ENCODE measurements at places on chromosomes 16 and 17. TPM values are rescaled to one million over a fixed set of nuclear protein-coding genes. Genes with fewer than 3 reads are reported as not detected.

DNA sequence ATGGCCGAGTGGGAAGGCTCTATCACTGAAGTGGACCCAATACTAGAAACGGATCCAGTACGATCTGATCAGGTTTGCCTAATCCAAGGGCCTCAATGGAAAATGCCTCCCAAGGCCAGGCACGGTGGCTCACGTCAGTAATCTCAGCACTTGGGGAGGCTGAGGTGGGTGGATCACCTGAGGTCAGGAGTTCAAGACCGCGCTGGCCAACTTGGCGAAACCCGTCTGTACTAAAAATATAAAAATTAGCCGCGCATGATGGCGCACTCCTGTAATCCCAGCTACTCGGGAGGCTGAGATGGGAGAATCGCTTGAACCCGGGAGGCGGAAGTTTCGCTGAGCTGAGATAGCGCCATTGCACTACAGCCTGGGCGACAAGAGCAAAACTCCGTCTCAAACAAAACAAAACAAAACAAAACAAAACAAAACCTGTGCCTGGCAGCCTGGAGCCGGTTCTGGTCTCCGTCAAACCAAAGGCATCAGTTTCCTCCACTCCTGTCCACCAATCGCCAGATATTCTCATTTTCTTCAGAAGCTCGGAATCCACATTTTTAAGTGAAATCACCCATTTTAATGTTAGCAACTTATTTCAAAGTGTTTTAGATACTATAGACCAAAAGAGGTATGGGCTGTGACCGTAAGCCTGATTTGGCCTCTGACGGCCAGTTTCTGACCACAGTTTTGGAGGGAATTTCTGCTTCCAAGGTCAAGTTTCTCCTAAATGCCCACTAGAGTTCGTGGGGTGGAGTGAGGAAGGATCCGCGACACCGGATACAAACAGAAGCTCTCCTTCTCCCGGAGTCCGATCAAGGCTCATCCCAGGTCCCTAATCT, 664 bp downstream of the NQO1 start:
- no peak for DNase-seq

- DNase-seq: no peak
These were observed 1226.0 kb downstream of the CDH8 start for GRCh38 chr16:60810250-60810649.

DNA sequence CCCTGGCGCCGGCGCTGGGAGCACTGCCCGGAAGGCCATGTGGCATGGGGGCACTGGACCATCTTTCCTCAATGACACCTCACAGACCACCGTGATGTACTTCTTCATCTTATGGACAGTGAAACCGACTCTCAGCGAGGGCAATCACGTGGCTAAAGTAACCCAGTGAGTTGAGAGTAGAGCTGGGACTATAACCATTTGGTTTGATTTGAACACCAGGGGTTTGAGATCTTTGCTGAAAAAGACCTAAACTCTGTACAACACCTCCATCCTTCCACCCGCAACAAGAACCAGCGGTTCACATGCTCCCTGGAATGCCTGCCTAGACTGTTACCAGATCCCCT, 3.3 kb downstream of the ITGA2B start:
- DNase-seq: no peak

MT1F gene
- total RNA-seq: 9.8 TPM

DNA sequence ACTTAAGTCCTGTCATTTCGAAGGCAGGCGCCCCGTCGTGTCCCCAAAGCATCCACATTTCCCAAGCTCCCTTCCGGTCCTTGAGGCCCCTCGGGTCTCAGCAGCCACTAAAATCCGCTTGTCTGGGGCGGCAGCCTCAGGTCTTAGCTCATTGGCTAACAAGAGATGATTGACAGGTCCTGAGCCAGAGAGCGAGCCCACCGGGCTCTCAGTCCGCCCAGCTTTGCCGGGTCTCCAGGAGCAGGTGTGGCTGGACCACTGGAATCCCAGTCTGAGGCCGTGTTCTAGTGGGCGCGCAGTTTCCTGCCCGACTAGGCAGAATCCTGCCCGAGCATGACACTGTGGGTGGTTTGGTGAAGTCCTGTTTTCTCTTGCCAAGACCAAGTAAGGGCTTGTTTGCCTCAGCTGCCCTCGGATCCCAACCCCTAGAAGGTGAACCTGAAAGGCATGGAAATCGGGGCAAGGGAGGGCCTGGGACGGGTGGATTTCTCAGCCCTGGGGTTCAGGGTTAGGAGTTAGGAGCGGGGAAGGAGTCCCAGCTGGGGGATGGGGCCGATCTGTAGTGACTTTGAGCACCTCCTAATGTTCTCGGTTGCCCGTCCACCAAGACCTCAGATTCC, 42.8 kb downstream of the MRC2 start:
- DNase-seq: no peak

LRRC75A gene
- total RNA-seq: 1.2 TPM

DNA sequence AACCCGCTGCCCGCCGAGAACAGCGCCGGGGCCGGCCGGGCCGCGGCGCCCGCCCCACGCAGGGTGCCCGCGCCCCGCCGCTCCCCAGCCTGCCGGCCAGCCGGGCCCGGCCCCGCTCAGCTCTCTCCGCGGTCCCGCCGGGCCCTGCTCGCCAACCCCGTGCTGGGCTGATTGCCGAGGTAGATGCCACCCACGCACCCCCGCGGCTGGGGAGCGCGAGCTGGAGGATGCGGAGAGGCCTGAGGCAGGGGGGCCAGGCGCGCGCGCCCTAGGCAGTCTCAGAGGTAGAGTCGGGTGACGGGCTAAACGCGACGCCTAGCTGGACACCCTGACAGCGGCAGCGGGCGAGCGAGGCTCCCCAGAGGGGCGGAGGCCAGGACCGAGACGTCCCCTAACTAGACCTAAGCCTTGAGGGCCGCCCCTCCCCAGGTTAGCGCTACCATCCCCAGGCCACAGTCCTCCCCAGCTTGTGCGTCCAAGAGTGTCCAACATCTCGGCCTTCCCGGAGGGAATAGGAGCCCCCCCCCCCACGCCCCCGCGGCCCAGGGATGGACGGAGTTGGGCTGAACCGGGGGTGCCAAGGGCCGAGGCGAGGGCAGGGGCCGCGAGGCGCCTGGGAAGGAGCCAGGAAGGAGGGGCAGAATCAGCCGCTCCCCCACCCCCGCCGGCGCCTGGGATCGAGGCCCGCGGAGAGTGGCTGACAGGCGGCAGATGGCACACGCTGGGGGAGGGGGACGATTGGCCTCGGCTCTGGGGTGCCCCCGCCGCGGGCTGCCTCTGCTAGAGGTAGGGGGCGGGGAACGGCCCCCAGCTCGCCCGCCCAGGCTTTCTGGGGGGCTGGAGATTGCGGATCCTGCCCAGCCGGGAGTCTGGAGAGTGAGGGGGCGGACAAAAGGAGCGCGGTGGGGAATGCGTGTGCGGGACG, 2.5 kb upstream of the ZNF423 start:
- DNase-seq: no peak

DYNLRB2 gene
- not detected for total RNA-seq

DNA sequence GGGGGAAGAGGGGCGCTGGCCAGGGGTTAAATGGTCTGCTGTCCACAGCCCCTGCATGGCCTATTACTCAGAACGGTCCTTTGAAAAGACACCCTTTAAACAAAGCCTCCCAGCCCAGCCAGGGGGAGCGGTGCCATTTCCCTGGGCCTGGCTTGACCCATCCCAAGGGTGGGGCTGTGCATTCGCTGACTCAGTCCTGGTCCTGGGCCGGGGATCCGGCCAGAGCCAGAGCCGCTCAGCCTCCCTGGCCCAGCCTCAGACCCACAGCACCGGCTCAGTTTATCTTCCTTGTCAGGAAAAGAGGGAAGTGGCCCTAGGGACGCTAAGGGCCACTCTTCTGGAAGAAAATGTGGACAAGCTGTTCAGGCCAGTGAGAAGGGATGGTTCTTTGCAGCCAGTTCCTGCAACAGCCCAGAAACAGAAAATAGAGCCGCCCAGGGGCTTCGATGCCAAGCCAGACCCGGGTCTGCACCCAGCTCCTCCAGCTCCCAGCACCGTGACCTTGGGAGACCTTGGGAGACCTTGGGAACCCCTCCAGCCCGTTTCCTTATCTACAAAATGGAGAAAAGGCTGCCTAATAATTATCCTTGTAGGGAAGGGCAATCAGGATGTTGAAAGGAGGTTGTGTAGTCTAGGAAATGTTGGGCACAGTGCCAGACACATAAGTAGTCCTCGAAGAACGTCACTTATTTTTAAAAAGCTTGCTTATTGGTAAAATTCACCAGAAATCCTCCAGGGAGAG, 82.5 kb downstream of the ZDHHC7 start:
- DNase-seq: peak; percentile 88

- DNase-seq: no peak
These were observed 78.4 kb downstream of the RPH3AL start for GRCh38 chr17:273981-274832.

DNA sequence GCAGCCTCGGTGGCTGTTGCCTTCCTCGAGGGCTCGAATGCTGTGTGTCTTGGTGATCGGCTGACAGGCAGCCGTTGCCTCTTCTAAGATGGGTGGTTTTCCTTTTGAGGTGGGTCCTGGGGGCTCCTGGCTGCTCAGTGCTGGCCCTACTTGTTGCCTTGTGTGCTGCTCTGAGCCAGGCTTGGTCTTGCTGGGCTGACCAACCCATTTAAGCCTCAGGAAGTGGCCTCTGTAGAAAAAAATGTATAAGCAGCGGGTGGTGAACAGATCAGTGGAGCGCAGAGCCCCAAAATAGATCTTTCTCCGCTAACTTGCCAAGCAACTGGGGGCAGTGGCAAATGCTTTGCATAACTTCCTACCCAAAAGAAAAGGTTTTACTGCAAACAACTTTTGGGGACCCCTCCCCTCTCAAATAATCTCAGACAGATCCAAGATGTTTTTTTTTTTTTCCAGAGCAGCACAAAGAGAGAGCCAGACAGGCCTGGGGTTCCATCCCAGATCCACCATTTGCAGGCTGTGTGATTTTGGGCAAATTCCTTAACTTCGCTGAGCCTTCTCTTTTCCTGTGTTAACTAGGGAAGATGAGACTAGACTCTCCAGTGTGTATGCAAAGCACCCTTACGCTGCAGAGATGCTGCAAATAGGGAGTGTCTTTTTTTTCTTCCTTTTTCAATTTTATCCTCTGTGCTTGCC, 42.5 kb downstream of the PLCG2 start:
- DNase-seq: no peak

GRCh38 chr17:19384723-19385391, 2.1 kb downstream of the MFAP4 start:
- peak; percentile 59 for DNase-seq

AGRP gene
- total RNA-seq: not detected

DNA sequence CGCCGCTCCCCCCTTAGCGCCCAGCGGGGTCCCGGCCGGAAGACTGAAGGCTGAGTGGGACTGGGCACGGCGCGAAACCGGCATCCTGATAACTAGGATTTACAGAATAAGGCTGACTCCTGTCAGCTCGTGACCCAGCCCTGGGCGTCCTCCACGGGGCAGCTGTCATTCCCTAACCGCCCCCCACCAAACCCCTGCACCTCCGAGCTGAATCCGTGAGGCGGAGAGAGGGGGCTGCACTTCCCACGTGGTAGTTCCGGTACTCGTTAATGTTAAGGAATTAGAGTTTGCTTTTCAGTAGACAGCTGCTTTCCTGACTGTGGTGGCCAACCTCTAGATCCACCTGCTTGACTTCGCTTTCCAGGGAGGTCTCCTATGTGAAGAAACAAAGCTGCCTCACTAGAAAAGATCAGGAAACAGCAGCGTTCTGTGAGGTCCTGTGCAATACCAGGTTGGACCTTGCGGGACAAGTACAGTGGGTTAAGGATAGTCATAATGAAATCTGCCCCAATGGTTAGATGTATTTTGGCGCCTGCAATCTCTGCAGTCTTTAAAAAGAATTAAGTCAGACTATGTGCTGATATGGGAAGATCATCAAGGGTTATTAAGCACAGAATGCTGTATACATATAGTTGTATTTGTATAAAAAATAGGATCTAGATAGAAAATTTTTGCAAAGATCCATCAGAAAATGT, 1.1 kb upstream of the WBP2 start:
- DNase-seq: no peak

DPEP2 gene
- total RNA-seq: 1.1 TPM

- DNase-seq: no peak
These were observed 111.4 kb downstream of the PRKCA start for GRCh38 chr17:66413559-66414520.

DNA sequence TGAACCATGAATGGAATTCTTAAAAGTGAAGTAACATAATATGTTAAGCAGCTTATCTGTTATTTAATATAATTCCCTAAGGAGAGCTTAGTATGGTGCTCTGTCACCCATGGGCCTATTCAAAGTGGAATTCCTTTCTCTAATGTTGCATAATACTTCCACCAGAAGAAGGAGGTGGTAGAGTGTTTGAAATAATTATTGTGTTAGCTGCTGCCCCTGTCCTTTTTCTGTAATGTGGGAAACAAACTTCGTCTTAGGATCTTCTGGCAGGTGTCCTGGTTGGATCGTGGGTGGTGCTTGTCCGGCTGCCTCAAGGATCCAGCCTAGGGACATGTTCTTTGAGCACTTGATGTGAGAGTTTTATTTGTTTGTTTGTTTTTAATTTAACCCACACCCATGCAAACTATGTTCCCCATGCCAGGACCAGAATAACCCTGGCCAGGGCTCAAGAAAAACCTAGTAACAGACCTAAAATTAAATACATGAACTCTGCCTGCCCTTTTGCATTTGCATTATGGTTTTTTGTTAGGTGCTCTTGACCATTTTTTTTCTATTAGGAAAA, 46.1 kb downstream of the ZNRF1 start:
- peak; percentile 85 for DNase-seq

GRCh38 chr17:75778861-75779249, 5.8 kb upstream of the UNK start:
- DNase-seq: peak; percentile 65

DNA sequence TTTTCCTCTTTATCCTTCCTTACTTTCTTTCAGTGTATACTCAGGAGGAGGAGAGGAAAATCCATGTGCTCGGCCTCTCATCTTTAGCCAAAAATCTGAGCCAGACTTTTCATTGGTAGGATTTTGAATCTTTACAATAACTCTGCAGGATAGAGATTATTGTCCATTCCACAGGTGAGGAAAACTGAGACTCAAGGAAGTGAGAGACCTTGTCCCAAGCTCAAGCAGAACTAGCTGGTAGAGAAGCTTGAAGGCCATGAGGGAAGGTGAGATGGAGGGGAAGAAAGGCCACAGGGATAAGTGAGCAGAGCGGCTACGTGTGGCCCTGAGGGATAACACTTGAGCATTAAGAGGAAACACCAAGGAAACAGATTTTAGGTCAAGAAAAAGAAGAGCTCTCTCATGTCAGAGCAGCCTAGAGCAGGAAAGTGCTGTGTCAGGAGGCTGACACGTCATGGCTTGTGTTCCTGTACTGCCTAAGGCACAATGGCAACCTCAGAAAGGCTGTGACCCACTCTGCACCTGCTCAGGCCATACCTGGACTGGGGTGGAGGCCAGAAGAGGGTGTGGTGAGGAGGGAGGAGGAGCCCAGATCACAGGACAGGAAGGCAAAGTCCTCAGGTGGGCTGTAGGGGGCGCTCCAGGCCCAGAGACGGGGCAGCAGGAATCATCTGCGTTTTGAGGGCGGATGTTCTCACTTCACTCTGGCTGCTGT, 11.9 kb downstream of the MT4 start:
- no peak for DNase-seq

CPHXL2 gene
- not detected for total RNA-seq

Measured in ascending aorta (tissue), 2 donors.